ENCODE measurements at places on chromosomes 5 and 9.

DNA sequence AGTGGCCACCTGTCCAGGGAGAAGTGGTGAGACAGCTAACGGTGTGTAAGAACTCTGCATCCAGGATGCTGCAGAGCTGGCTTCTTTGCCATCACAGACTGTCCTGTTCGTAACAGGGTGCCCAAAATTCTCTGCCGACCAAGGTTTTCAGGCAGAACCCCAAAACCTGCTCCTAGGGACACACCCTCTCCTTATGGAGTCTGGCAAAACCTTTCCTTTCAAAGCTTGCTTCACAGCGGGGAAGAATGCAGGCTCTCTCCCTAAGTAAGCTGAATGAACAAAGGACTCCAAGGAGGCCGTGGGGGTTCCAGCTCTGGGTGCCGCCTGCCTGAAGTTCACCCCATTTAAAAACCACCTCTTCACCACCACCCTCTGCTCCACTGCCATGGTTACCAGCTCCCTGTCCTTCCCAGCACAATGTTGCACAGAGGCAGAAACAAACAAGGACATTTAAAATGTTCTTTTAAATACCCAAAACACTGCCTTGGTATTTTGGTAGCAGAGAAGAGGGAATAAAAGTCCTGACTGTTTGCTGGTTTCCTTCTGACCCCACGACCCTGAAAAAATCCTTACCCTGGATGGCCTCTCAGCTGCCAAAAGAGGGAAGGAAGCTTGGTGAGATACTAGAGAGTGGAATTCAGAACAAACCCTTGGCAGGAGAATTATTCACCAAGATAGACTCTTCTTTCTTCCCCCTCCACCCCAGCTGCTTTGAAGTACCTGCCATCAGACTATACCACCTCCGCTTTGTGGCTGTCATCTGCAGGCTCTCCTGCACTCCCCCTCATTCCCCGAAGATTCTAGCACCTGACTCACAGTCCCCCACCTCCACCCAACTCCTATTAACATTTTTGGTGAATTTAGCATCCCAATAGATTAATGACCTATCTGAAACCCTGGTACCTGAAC lies 7.1 kb upstream of the KLF9 start:
- DNase-seq, result no peak

DNA sequence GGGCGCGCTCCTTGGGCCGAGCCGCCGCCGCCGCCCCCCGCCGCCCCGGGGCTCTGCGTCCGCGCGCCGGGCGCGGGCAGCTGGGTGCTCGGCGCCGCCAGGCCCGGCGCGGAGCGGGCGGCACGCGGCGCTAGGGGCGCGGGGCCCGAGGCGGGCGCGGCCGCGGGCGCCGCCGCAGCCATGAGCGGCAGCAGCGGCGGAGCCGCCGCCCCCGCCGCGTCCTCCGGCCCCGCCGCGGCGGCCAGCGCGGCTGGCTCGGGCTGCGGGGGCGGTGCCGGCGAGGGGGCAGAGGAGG lies 351 bp downstream of the TRIO start:
- DNase-seq, result no peak

DNA sequence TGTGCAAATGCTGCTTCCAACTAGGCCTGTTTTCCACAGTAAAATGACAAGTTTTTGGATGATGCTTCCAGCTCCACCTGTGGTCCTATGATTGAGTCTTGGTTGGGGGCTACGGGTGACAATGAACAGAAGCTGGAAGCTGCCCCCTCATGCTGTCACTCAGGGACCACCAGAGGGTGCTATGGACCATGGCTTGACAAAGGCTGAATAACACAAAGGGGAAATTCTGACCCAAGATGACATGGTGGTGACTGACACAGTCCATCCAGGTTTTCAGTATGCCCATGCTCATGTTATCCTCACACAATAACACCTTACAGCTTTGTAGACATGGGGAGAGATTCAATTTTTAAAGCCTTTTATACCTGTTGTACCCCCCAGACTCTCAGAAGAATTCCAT lies 23.9 kb upstream of the SAP30L start:
- DNase-seq, result no peak

GRCh38 chr5:173217626-173218397 lies 17.2 kb downstream of the NKX2-5 start:
- no peak for DNase-seq

DNA sequence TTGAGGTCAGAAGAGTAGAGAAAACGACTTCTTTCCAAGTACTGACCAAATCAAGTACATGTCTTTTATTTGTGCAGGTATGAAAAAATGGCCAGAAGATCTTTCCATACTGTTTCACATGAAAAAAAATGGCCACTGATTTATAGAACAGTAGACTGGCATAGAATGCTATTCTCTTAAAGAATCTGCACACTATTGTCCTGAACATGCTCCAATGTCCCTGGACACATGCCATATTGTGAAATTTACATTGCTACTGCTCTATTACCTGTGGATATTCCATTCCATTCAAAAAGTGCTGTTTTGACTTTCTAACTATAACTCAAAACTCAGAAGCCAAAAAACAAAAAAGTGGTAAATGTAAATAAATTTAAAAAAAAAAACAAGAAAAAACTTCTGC lies 60.6 kb downstream of the FBXL17 start:
- no peak for DNase-seq

DNA sequence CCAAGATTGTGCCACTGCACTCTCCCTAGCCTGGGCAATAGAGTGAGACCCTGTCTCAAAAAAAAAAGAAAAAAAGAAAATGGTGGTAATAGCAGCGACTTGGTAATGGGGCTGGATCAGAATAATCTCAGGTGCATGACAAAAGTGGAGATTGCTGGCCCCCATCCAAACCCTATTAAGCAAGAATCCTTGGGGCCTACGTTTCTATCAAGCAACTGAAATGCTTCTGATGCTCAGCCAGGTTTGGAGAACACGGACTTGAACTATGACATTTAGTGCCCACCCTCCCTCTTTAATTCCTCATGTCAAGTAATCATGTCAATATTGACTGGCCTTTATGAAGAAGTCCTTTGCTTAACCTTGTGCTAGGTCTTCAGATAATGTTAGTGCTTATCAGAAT lies 6.6 kb downstream of the C5orf52 start:
- no peak for DNase-seq

Measured in stimulated activated CD8-positive, alpha-beta memory T cell treated with anti-CD3 and anti-CD28 coated beads, Interleukin-7, amount 100 ng/mL, for 24 hours (primary cell).